Kasumi-1 (cell line): ENCODE measurements at places on chromosomes 5 and 9.
A peak's percentile ranks its signal among the peaks of the same experiment; 100 is the strongest.

- DNase-seq: no peak
These were observed 88.0 kb downstream of the GPR21 start for GRCh38 chr9:123121457-123121856.

GRCh38 chr5:152560512-152561137 is 155.5 kb upstream of the NMUR2 start:
- DNase-seq: peak; percentile 30

DNA sequence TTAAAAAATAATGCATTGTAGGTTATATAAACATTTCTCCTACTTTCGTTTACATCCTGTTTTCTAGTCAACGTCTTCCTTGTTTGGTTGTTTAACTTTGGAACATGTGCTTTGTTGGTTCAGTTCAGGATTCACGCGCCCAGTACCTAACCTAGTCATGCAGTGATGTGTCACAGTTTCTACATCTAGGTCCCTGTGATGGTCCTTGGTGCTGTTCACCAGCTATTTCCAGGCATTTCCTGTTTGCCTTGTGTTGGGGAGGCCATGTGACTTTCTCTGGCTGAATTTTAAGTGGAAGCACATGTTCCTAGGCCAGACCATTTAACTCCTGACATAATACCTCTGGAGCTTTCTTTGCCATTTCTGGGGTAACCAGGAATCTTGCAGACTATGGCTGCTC is 292.3 kb downstream of the SMARCA2 start:
- DNase-seq: no peak

- DNase-seq: no peak
These were observed 79.6 kb downstream of the ADAMTS2 start for GRCh38 chr5:179265514-179266290.

DNA sequence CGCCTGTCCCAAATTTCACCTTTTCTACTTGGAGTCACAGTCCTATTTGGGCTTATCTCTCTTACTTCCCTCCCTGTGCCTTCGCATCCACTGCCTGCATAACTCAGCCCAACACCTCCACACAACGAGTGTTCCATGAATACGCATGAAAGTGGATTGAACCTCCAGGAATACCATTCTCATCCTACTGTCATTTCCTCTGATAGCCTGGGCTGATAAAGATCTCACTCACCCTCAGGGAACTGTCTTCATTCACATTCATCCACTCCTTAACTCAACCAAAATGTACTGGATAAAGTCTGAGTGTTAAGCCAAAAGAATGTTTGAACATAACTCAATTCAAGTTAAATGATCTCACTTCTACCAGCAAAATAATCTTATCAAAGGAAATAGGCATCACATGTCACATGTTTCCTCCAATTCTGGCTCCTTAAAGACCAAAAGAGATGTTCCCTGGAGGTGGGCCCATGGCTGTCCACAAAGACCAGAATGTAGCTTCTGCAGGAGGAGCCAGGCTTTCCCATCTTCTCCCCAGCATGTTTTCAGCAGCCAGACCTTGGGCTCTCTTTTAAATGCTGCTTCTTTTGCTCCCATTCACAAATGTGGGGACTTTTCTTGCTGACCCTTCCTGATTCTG is 28.4 kb upstream of the TRIO start:
- DNase-seq: no peak

GRCh38 chr5:36334315-36334714 is 32.6 kb upstream of the RANBP3L start:
- DNase-seq: no peak

DNA sequence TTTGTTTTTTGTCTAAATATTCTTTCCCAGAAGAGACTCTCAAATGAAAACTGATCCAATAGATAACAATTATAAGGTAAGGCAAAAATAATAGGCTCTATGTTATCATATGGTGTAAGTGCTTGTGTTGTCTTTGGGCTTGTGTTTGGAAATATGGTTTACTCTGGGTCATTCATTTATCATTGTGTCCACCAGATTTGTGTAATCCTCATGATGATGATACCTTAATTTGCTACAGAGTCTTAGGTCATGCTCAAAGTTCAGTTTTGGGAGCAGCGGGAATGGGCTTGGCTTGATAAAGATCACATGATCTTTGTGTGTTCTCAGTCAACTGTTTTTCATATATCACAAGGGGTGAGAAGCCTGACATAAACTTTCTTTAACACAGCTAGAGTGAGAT is 34.2 kb downstream of the PLPPR1 start:
- no peak for DNase-seq

DNA sequence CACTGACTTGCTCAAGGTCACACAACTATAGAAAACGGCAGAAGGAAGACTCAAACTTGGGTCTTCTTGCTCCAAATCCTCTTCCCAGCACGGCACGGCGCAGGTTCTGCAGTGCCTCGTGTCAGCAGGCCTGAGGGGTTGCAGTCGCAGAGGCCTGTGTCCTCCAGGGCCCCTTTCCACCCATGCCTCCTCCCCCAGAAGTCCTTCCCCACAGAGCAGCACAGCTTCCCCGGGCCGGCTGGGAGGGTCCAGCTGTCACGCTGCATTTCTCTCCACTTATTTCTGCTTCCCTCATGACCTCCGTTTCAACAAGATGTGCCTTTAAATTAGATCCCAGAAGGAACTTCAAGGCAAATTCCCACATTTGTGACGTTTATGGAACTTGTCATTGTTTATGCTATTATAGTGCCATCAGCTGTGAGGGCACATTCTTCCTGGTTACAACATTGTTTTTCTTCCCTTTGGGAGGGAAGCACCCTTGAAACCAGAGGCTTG is 148.4 kb downstream of the C5orf15 start:
- DNase-seq: no peak

DNA sequence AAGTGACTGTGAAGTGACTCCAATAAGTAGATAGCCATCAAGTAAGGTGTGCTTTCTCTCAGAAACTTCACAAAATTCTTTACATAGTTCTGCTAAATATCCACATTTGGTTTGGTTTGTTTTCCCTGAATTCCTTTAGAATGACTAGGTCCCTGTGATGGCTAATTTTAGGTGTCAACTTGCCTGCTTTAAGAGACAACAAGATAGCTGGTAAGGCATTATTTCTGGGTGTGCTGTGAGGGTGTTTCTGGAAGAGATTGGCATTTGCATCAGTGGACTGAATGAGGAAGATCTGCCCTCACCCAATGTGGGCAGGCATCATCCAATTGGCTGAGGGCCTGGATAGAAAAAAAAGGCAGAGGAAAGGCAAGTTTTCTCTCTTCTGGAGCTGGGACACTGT is 8.3 kb upstream of the PTBP3 start:
- no peak for DNase-seq

- DNase-seq: no peak
These were observed 67.6 kb upstream of the RASEF start for GRCh38 chr9:83130541-83130940.

DNA sequence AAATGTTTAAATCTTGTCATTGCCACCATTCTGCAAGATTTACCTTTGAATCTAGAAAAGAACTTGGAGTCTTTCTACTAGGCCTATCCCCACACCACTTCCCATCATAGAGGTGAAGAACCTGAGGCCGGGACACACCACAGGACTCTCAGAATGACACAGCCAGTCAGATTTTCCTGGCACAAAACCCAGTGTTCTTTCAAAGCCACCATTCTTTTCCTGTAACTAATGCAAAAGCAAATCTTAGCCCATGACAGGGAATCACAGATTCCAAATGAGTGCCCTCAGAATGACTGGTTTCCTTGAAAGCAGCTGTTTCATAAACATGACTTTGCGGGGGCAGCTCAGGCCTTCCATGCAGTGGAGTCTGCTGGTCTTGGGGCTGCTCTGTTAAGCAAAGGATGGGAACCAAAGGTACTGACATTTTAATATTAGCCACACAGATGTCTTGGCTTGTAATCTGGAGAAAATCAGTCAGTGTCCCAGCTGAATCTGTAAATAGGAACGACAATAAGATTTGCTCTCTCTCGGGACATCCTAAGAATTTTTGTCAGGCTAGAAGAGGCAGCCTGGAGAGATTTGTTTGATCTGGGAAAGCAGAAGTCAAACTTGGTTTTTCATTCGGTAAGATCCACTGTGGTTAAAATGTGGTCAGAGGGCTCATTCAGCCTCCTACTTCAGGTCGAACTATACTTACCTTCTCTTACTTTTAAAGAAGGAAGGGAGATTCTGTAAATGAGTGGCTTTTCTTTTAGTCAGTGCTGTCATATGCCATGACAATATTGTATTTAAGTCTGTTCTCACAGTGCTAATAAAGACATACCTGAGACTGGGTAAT is 115.1 kb downstream of the PALM2AKAP2 start:
- peak; percentile 38 for DNase-seq

GRCh38 chr5:111453747-111454146 is 58.6 kb downstream of the STARD4 start:
- DNase-seq: no peak

- DNase-seq: no peak
These were observed 95.4 kb upstream of the PRDM9 start for GRCh38 chr5:23411994-23412393.

- DNase-seq: peak; percentile 20
These were observed 182.8 kb upstream of the TARS1 start for GRCh38 chr5:33257807-33258429.

- no peak for DNase-seq
These were observed 3.0 kb upstream of the CDX1 start for GRCh38 chr5:150163547-150164059.

DNA sequence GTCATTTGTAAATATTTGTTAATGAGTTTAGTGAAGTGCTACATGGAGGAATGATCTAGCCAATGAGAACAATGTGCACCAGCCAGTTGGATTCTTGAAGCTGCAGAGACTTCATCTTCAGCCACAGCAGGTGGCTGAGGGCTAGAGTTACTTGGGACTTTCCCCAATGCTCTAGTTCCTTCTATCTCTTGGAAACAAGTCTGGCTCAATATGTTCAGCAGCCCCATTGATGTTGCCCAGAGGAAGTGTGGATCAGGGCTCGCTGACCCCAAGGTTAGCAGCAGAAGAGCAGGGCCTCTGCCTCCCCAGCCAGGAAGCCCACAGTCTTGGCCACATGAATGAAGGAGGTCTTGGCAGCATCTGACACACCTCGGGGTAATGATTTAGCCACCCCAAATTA is 117.5 kb downstream of the SLC1A3 start:
- DNase-seq: peak; percentile 1

DNA sequence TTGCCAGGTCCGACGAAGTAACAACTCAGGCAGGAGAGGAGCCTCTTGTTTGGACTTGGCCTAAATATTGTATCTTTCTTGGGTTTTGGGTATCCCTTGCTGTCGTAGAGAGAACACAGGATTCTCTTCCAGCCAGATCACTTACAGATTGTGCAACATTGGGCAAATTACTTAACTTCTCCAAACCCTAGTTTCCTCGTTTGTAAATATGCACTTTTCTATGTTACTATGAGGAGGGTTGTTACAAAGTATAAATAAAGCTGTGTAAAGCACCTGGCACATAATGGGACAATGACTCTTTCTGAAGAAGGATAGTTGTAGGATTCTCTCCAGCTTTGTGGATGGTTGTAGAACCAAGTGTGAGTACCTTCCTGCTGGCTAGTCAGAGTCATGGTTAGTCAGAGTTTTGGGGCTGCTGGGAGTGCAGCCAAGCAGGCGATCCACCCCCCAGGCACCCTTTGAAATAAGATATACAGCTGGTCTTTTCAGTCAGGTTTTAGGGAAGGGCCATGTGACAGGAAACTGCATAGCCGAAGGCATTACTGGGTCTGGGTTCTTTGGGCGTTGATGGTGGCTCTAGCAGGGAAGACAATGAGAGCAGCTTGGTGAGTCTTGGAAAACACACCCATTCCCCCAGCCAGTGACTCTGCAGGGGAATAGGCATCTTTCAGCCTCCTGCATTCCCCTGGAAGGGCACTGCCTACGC is 49.9 kb upstream of the GDNF start:
- DNase-seq: peak; percentile 43

DNA sequence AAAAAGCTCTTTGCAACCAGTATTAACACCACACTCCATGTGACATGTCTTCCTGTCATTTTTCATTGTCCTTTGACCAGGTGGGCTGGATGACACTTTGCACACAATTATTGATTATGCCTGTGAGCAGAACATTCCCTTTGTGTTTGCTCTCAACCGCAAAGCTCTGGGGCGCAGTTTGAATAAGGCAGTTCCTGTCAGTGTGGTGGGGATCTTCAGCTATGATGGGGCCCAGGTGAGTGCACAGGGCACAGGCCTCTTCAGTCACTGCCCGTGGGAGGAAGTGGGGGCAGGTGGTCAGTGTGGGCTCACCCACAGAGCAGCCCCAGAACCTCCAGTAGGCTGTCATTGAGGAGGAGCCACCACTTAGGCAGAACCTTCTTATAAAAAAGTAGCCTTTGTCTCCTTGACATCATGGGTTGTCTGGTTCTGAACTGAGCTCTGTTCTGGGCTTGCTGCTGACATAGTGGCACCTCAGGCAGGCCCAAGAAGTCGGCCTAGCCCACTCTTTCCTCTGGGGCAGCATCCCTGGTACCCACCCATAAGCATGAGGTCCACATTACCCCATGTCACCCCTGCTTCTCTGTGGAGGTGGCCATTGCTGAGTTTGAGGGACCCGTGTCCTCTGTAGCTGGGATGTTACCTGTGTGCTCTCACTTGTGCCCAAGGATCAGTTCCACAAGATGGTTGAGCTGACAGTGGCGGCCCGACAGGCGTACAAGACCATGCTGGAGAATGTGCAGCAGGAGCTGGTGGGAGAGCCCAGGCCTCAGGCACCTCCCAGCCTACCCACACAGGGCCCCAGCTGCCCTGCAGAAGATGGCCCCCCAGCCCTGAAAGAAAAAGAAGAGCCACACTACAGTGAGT is 39.3 kb downstream of the SECISBP2 start:
- no peak for DNase-seq

DNA sequence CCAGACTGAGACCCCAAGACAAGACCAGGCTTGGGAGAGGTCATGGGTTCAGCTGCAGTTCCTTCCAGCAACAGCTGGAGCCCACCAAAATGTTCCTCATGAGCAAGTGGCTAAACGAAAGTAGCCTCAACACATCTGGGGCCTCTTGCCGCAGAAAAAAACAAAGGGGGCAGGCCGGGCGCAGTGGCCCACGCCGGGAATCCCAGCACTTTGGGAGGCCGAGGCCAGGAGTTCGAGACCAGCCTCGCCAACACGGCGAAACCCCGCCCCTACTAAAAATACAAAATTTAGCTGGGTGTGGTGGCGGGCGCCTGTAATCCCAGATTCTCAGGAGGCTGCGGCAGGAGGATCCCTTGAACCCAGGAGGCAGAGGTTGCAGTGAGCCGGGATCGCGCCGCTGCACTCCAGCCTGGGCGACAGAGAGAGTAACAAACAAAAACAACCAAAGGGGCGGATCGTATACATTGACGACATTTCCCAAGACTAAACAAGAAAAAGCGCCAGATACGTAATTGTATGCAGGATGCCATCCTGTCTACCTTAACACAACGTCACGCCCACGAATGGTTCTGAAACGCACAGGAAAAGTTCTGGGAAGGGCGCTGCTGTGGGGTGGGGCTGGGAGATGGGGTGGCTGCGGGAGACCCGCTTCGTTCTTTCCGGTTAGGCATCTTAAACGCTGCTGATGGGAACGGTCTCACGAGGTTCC is 1.7 kb downstream of the INPP5E start:
- DNase-seq: no peak
